A549 treated with CORT108297 at 1 μM for 4 hours (cell line): ENCODE measurements at places on chromosomes 5 and 9. TPM values are rescaled to one million over a fixed set of nuclear protein-coding genes. Genes with fewer than 3 reads are reported as not detected.

GDA gene
- 0.95 to 1.6 TPM (median 1.2 TPM) in 5 replicates for total RNA-seq

SPARC gene
- 15.6 to 28.5 TPM (median 22.9 TPM) in 5 replicates for total RNA-seq

RGS7BP gene
- not detected in 5 replicates for total RNA-seq

ST8SIA4 gene
- total RNA-seq = 0.27 to 0.43 TPM (median 0.39 TPM) in 5 replicates

PCDHA1 gene
- 0.10 to 0.27 TPM (median 0.19 TPM) in 5 replicates for total RNA-seq

PCDHGB1 gene
- total RNA-seq = 1.3 to 2.0 TPM (median 1.8 TPM) in 5 replicates

BASP1 gene
- total RNA-seq = 267 to 340 TPM (median 299 TPM) in 5 replicates

SURF4 gene
- 175 to 207 TPM (median 199 TPM) in 5 replicates for total RNA-seq

CNOT8 gene
- total RNA-seq = 34.0 to 41.5 TPM (median 38.4 TPM) in 5 replicates

HRH2 gene
- total RNA-seq = 0.46 to 0.82 TPM (median 0.65 TPM) in 5 replicates

SH2D3C gene
- total RNA-seq = 0.06 to 0.36 TPM (median 0.06 TPM) in 5 replicates

OBP2A gene
- not detected in 5 replicates for total RNA-seq

NCS1 gene
- 34.8 to 55.6 TPM (median 54.5 TPM) in 5 replicates for total RNA-seq

OR1J2 gene
- not detected in 5 replicates for total RNA-seq

CORO2A gene
- 0.54 to 0.82 TPM (median 0.75 TPM) in 5 replicates for total RNA-seq

GFI1B gene
- total RNA-seq = 0.03 to 0.14 TPM (median 0.12 TPM) in 3 of 5 replicates, not detected in the others

FOXD4L4 gene
- 0.04 to 0.14 TPM (median 0.08 TPM) in 4 of 5 replicates, not detected in the other for total RNA-seq

APBA1 gene
- total RNA-seq = 0.11 to 0.29 TPM (median 0.14 TPM) in 5 replicates
